ENCODE measurements at places on chromosomes 7 and 10.

DNA sequence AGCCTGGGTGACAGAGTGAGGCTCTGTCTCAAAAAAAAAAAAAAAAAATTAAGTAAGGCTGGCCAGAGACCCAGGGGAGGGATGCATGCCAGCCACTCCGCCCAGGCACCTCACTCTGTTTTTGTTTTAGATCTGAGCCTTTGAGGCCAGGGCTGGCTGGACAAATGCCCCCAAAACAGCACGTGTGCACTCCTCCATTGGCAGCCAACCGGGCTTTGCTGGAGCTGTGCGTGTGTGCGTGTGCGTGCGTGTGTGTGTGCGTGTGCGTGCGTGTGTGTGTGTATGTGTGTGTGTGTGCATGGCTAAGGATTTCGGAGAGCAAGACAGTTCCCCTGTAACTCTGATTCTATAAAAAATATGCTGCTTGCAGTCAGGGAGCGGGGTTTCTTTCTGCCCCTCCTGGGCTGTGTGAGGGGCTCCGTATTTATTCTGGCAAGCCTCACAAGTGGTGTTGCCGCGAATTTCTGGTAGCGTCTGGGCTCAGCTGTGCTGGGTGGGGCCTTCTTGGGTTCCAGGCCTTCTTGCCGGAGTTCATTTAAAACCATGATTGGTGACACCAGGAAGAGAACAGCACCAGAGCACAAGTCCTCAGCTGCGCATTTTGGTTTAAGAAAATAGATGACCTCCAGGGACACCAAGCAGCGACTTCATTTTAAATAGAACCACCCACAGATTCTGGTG lies 28.1 kb upstream of the UNCX start:
- DNase-seq, result no peak

DNA sequence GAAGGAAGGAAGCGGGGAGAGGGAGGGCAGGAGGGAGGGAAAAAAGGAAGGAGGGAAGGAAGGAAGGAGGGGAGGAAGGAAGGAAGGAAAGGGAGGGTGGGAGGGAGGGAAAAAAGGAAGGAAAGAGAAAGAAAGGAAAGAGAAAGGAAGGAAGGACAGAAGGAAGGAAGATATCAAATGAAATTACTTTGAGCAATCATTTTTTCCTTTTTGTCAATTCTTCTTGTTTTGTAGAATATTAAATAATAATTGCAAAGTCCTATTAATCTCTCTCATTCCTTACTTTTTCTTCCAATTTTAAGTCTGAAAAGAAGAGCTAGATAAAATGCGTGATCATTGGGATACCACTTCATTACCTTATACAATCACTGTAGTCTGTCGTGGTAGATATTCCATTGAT lies 117.5 kb downstream of the PLXDC2 start:
- no peak for DNase-seq

DNA sequence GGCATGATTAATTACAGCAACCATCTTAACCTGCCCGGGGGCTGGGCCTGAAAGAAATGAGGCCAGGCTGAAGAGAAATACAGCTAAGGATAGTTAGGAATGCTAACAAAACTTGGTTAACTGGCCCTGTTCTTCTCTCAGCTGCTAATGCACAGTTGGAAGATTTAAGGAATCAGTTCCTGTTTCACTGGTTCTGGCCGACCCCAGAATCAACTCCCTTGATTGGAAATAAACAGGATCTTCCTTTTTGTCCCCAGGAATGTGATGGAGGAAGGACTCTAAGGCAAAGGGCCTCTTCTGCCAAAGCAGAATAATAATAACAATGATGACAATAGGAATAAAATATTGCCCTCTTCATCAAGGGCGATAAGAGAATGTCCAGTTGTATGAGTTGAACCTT lies 3.5 kb upstream of the LRMDA start:
- DNase-seq, result no peak

- DNase-seq, result no peak
Measured at GRCh38 chr10:65968437-65968836, 957.4 kb upstream of the LRRTM3 start.

DNA sequence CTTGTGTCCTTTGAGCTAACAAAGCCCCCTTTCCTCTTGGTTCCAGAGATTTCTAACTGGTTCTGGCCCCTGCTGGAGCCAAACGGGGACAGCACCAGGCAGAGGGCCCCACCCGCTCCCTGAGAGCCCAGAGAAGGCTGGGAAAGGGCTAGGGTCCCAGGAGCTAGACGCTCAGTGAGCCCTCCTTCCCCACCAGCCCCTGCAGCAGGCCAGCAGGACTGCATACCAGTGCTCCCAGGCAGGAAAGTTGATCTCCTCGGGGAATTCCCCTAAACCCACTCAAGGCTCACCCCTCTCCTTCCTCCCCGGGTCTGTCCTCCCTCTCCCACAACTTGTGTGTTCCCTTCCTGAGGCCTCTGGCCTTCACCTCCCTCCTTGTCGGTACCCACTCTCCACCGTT lies 47.7 kb downstream of the PAX2 start:
- no peak for DNase-seq

GRCh38 chr7:112495810-112496462 lies 15.1 kb downstream of the LSMEM1 start:
- no peak for DNase-seq

GRCh38 chr10:22435650-22436049 lies 90.4 kb downstream of the SPAG6 start:
- DNase-seq, result no peak

GRCh38 chr7:102927312-102927933 lies 14.6 kb downstream of the LRRC17 start:
- no peak for DNase-seq

DNA sequence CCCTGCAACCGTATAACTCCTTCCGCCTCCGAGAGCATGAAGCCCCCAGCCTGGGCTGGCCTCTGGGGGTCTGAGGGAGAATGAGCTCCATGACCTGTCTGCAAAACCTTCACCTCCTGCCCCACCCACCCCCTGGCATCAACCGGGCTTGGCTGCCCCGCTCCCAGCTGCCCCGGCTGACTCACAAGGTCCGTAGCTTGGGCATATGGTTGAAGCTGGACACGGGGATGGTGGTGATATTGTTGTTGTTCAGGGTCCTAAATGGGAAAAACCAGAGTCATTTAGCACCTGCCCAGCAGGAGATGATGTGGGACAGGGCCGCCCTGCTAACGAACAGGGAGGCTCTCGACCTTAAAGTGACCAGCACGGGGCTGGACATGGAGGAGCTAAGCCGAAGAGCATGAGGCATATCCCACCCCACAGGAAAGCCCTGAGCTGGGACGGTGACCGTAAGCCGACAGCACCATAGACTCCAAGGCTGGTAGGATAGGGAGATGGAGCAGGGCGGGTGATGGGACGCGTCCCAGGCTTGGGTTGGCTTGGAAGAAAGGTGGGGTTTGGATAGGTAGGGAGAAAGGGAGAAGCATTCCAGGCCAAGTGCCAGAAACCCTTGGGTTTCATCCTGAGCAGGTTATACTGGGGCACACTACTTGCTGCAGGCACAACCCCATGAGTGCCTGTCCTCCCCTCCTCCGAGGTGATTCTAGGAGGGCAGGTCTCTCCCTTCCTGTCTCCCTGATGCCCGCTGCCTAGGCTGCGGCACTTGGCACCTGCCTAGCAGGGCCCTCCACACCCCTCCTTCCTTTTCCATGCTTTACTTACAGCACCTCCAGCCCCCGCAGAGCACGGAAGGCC lies 121.5 kb downstream of the SLIT1 start:
- no peak for DNase-seq

GRCh38 chr7:111676167-111676566 lies 113.9 kb upstream of the IMMP2L start:
- DNase-seq, result no peak

DNA sequence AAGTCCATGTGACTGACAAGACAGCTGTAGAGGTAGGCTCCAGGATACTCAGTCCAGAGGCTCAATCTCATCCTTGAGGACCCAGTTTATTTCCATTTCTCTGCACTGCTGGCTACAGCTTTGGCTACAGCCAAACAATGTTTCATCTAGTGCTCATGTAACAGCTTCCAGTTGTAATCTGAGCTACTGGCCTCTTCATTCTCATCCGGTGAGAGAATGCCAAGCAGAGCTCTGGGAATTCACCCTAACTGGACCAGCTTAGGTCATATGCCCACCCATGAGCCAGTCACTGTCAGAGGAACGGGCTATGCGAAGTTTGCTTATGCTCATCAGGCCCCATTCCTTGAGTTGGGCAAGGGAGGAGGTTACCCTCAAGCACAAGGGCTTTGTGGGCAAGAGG lies 192.9 kb downstream of the EVX1 start:
- peak; percentile 31 for DNase-seq

DNA sequence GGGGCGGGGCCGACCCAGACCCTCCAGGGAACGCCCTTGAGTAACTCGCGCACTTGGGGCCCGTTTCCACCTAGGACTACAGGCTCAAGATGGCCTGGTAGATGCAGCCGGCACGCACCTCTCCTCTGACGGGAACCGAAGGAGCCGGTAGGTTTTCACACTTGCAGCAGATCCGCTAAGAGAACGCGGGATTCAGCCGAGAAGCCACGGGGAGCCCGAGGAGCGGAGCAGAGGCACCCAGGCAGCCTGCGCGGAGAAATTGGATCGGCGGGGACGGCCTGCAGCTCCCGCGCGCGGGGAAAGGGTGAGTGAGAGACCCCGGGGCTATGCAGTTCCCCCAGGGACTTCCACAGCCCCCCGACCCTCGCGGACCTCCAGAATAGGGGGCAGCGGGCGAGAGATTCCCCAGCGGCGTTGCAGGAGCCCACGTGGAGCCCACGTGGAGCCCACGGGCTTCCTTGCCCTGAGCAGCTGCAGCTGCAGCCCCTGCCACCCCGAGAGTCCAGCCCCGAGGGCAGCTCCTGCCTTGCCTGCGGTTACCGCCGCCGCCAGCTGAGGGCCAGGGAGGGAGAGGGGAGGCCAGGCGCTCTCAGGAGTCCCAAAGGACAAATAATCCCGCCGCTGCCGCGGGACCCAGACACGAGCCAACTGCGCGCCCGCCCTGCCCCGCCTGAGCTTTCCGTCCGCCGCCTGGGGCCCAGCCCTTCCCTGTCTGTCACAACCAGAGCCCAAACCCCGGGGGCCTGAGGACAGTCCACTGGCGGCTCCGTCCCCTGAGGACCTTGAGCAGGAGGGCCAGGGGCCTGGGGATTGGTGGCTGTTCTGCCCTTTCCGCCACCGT lies 13.1 kb downstream of the IFT22 start:
- DNase-seq, result peak; percentile 10

GRCh38 chr7:33423646-33424020 lies 294.3 kb downstream of the BBS9 start:
- no peak for DNase-seq

- no peak for DNase-seq
Measured at GRCh38 chr7:2193575-2194305, 39.0 kb downstream of the MAD1L1 start.

- no peak for DNase-seq
Measured at GRCh38 chr7:96174812-96175211, 147.1 kb downstream of the SLC25A13 start.

- DNase-seq, result no peak
Measured at GRCh38 chr7:106199813-106200364, 84.9 kb downstream of the NAMPT start.

- no peak for DNase-seq
Measured at GRCh38 chr10:11813855-11814567, 9.1 kb upstream of the PROSER2 start.

- DNase-seq, result no peak
Measured at GRCh38 chr7:108024538-108024937, 21.6 kb upstream of the LAMB1 start.

GRCh38 chr7:152435384-152436110 lies at the start of gene KMT2C:
KMT2C (minus strand) TSS chr7:152436003; CDS start chr7:152435786, 217 bp downstream.
- no peak for DNase-seq

DNA sequence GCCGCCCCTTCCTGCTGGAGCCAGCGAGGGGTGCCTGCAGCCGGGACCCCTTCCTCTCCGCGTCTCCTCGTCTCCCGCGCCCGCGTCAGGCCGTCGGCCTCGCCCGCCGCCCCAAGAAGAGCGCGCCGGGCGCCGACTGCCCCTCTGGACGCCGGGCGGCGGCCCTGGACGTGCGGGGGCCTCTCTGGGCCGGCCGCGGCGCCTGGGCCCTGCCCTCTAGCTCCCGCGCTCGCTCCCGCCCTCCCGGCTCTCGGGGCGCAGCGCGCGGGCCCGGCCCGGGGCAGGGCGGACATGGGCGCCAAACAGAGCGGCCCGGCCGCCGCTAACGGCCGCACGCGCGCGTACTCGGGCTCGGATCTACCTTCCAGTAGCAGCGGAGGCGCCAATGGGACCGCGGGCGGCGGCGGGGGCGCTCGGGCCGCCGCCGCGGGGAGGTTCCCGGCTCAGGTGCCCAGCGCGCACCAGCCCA lies 704 bp downstream of the ZNRF2 start:
- no peak for DNase-seq

DNA sequence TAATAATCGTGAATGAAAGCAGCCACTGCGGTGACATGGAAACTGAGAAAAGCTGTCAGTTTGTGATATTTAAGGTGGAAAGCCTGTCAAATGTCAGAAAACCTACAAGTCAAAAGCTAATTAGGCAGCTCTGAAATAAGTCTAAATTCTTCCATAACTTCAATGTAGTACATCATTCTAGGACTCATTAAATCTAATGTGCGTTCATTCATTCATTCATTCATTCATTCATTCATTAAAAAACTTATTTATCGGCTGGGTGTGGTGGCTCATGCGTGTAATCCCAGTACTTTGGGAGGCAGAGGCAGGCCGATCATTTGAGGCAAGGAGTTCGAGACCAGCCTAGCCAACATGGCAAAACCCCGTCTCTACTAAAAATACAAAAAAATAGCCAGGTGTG lies 79.7 kb downstream of the ATE1 start:
- DNase-seq, result no peak

DNA sequence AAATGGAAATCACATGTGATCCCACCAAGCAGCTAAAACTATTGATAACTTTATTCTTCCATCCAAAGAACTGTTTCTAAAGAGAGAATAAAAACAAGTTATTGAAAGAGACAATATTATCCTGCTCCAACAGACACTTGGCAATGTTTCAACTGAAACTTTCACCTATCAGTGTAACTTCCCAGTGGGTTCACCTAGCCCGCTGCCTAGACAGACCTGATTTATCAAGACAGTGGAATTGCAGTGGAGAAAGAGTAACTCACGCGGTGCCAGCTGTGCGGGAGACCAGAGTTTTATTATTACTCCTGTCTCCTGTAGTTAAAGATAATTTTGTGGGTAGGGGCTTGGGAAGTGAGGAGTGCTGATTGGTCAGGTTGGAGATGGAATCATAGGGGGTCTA lies 199.8 kb downstream of the AHR start:
- DNase-seq, result no peak

- peak; percentile 68 for DNase-seq
Measured at GRCh38 chr10:110651044-110651958, 7.2 kb downstream of the RBM20 start.

DNA sequence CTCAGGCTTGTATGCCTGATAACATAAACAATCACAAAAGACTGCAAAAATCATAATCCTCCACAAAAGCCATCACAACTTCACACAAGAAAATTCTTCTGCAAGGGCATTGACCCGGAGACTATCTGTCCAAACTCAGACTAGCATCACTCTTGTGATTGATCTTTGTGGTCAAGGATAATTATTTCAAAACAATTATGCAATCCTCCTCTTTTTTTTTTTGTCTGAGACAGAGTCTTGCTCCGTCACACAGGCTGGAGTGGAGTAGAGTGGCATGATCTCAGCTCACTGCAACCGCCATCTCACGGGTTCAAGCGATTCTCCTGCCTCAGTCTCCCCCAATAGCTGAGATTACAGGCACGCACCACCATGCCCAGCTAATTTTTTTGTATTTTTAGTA lies 22.2 kb downstream of the CDNF start:
- no peak for DNase-seq

Data from skeletal muscle cell (primary cell).